T-helper 22 cell (primary cell): ENCODE measurements at places on chromosomes 6 and 20.

DNA sequence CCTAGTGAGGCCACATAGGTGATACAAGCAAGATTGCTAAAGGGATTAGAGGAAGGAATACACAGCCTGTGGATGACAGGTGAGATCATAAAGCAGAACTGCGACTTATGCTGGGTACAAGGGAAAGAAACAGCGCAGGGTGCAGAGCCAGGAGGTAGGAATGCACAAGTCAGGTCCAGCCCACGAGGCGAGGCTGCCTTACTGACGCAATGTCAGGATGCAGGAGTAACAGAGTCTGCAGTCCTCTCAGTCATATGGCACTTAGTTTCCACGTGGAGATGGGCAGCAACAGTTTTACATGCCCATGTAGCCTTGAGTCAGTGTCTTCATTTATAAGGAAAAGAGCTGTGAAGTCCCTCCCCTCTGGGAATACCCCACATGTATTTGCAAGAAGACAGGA lies 210.9 kb downstream of the SYNE1 start:
- DNase-seq, result no peak

DNA sequence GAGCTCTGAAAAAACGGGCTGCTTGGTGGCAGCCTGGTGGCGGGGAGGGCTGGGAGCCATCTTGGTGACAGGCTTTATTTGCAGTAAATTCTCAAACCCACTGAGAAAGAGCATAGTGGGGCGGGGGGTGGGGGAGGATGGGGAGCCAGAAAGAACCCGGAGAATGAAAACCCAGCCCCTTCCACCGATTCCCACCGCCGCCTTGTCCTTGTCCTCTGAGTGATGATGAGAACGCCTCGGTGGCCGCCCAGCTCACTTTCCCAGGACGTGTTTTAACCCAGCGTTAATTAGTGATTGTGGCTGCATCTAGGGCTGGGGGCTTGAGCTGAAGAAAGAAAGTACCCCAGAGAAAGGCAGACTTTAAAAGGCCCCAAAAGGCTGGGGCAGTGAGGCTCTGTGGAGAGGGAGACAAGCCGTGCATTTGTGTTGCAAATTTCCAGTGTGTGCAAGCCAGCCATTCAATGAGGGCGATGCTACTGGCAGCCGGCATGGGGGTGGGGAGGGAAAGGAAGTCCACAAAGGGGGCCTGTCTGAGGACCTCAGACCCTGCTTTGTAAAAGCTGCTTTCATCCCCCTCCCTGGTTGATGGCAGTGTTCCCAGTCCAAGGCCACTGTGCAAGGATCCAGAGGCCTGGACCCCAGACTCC lies 6.2 kb upstream of the GHRH start:
- no peak for DNase-seq

DNA sequence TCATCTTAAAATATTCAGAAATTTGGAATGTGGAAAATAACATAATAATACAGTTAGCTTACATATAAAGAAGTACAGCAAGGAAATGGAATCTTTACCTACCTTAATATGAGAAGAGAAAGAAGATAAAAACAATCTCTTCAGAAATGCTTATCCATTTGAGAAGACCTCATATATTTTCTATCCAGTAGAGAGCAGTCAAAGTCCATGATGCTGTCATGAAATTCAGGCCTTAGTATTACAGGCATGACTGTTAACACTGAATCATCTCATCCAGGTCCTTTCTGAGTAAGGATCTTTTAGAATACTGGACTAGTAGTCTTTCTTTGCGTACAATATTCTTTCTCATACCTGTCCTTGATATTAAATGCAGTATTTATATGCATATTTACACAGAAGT lies 713.4 kb downstream of the CD109 start:
- DNase-seq, result no peak

DNA sequence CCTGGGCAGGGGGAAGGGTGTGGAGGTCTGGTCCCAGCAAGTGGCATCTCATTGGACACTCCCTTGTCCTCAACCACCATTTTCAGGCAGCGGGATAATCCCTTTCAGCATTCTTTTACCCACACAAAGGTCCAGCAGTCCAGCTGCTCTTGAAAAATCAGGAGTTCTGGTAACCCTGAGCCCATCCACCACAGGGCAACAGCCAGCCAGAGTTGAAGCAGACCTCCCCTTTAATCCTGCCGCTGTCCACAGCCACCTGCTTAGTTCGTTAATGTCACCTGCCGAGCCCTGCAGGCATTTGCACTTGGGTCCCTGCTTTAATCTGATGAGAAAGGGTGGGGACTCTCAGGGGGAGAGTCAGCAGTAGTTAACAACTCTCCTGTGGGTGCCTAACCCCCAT lies 11.1 kb downstream of the TMEM74B start:
- no peak for DNase-seq

GRCh38 chr6:2434912-2435311 lies 189.5 kb upstream of the GMDS start:
- DNase-seq, result no peak

- DNase-seq, result no peak
Observed at GRCh38 chr20:47036091-47036870, 141.6 kb downstream of the EYA2 start.

GRCh38 chr6:91730710-91731109 lies 1143.8 kb upstream of the MAP3K7 start:
- DNase-seq, result no peak

GRCh38 chr20:64065974-64066343 lies 3.0 kb downstream of the TCEA2 start:
- DNase-seq, result peak; percentile 48

- no peak for DNase-seq
Observed at GRCh38 chr6:26252077-26252472, 112.9 kb upstream of the BTN3A2 start.

GRCh38 chr20:62742550-62742949 lies 33.9 kb downstream of the NTSR1 start:
- DNase-seq, result no peak

GRCh38 chr20:25859649-25860530 lies 163.2 kb upstream of the ZNF337 start:
- DNase-seq, result peak; percentile 23

DNA sequence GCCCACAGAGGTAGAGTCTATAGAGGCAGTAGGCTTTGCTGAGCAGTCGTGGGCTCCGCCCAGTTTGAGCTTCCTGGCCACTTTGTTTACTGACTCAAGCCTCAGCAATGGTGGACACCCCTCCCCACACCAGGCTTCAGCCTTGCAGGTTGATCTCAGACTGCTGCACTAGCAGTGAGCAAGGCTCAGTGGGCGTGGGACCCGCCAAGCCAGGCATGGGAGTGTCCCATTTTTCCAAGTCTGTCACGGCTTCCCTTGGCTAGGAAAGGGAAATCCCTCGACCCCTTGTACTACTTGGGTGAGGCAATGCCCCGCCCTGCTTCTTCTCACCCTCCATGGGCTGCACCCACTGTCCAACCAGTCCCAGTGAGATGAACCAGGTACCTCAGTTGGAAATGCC lies 135.3 kb upstream of the NT5E start:
- DNase-seq, result no peak

DNA sequence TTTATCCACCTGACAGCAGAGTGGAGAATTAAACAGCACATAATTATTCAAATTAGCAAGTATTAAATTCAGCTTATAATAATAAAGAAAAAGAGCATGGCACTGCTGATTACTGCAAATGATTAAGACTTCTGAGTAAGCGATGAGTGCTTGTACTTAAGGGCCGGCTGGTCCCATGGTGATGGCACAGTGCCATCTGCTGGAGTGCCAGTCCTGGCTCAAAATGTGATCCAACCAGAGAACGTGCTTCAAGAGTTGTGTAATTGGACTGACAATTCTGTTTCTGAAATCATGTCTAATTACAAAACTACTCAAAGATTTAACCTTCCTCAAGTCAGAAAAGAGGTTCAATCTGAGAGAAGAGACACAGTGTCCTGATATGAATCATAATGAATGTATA lies 181.6 kb upstream of the RGS17 start:
- DNase-seq, result no peak

GRCh38 chr6:19752746-19753145 lies 84.4 kb upstream of the ID4 start:
- no peak for DNase-seq

GRCh38 chr6:6202886-6203285 lies 117.6 kb downstream of the F13A1 start:
- no peak for DNase-seq

GRCh38 chr6:153621070-153621469 lies 418.0 kb upstream of the OPRM1 start:
- DNase-seq, result no peak

DNA sequence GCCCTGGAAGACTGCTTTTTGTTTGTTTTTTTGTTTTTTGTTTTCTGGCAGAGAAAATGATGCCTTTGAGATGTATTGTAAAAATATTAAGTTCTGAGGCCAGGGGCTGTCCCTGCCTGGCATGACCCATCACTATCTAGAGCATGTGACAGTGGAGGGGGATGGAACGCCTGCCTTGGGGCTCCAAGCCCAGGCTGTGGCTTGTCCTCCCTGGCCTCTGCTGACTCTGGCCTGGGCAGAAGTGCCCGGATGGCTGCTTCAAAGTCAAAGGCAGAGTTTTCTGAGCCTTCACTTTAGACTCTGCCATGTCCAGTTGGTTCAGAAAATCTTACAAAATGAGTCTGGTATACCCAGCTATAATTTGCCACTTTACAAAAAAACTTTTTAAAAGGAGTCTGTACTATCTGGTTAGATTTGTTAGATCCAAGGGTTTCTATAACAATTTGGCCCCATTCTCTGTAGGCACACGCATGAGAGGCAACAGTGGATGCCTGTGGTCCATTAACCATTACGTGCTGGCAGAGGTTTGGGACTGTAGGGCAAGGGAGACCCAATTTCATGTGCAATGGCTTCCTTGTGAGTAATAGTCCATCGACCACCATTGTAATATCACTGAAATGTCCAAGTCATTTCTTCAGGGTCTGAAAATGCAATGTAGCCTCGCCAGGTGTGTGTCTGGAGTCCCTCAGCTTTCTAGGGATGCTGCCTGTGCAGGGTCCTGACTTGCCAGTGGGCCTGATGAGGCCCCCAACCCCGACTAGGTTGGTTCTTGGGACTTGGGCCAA lies 8.3 kb downstream of the PPP1R3G start:
- DNase-seq, result no peak

DNA sequence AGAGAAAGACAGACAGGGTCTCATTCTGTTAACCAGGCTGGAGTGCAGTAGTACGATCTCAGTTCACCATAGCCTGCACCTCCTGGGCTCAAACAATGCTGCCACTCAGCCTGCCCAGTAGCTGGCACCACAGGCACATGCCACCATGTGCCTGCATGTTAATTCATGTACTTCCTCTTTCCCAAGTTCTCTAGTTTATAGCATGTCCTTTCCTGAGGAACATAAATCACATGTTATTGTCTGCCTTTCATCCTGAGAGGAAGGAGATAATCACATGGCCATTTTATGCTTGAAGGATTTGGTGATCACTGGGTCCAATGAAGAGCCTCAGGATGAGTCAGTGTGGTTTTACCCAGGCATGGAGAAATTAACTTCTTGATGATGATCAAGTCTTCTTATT lies 47.9 kb downstream of the COL11A2 start:
- DNase-seq, result no peak

DNA sequence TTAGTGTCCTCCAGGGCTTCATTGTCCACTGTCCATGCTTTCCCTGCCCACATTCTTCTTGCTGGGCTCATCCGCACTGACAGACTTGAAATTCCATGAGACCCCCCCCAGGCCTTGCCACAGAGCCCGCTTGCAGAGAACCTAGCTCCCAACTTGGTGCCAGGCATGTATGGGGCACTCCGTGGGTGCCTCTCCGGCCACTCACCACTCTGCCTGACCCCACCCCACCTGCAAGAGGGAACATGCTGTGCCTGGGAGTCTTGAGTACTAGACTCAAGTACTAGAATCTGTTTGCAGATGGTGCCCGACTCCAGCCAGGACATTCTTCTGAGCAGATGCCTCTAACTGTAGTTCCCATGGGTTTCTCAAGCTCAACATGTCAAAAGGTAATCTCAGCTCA lies 47.9 kb downstream of the TRERF1 start:
- no peak for DNase-seq

DNA sequence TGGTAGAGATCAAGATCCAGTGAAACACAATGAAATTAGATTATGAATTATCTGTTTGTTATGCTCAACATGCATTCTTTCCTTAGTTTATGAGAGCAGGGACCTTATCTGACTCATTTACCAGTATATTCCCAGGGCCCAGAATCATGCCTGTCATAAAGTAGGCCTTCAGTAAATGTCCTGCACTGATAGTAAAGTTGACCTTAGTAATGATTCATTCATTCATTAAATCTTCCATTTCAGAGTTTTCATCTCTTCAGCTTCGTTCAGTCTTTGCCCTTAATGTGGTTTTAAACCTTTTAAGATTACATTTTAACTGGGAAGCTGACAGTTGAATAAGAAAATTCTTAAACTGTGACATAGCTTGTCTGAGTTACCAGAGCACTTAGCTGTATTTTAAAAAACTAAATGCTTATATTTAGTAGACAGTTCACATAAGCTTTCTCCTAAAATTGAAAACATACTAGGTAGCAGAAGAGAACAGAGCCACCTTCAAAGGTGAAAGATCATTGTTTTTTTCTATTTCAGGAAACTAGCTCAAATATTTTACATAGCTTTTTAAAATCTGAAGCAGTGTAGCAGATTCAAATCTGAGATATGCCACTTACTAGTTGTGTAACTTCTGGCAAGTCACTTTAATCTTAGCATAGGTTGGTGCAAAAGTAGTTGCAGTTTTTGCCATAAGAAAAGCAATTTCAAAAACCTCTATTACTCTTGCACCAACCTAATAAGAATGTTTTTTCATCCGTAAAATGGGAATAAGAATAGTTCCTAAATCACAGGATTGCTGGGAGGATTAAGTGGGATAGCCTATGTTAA lies 41.4 kb downstream of the MCM8 start:
- no peak for DNase-seq

DNA sequence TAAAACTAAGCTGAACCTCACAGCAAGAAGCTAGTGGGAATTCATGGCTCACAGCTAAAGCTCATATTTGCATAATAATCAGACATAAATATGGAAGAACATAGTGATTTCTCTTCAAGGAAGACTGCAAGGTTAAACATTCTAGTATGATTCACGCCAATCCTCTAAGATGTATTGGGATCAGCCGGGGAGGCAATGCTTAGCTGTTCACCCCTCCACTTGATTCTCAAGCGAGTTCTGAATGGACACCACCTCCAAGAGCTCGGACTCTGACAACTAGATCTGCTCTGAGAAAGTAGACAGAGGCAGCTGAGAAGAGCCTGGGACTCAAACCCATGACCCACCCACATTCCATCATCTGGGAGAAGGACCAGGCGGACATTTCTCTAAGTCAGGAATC lies 118.4 kb upstream of the EDN1 start:
- no peak for DNase-seq

GRCh38 chr6:84777888-84778287 lies 13.5 kb upstream of the TBX18 start:
- no peak for DNase-seq

GRCh38 chr6:20426177-20427082 lies 24.8 kb downstream of the E2F3 start:
- DNase-seq, result no peak
